ENCODE measurements at places on chromosomes 11 and 22. TPM values are rescaled to one million over a fixed set of nuclear protein-coding genes. Genes with fewer than 3 reads are reported as not detected.

The OR5D18 gene
- total RNA-seq, result not detected

The LDHA gene
- total RNA-seq, result 112 TPM

The RFPL3 gene
- total RNA-seq, result not detected

The GAL gene
- total RNA-seq, result 37.6 TPM

The TRPM5 gene
- total RNA-seq, result not detected

The RFPL2 gene
- total RNA-seq, result 1.4 TPM

The SLC35E4 gene
- 5.0 TPM for total RNA-seq

The ZFTA gene
- 216 TPM for total RNA-seq

The PKP3 gene
- total RNA-seq, result not detected

The CAPN5 gene
- 45.0 TPM for total RNA-seq

The ARCN1 gene
- total RNA-seq, result 118 TPM

The KCNJ1 gene
- not detected for total RNA-seq

The OR10W1 gene
- total RNA-seq, result not detected

The KRTAP5-8 gene
- not detected for total RNA-seq

The OR5L2 gene
- not detected for total RNA-seq

The CCDC83 gene
- total RNA-seq, result not detected

The ACR gene
- total RNA-seq, result not detected

The CEP126 gene
- total RNA-seq, result 3.9 TPM

The IGSF9B gene
- total RNA-seq, result 209 TPM

The MYO7A gene
- 11.6 TPM for total RNA-seq

The YPEL1 gene
- 71.2 TPM for total RNA-seq

The OR52I2 gene
- total RNA-seq, result 0.49 TPM

The OR5D14 gene
- total RNA-seq, result not detected

The NEFH gene
- total RNA-seq, result 27.1 TPM

The APOA5 gene
- total RNA-seq, result not detected

The CREB3L1 gene
- 6.1 TPM for total RNA-seq

The CECR2 gene
- 178 TPM for total RNA-seq

The PGA5 gene
- total RNA-seq, result not detected
